ENCODE measurements at places on chromosomes 7 and 10.

GRCh38 chr10:74675484-74675883 is 150.9 kb upstream of the KAT6B start:
- DNase-seq: no peak

GRCh38 chr7:108360058-108360800 is 96.0 kb downstream of the NRCAM start:
- DNase-seq: no peak

DNA sequence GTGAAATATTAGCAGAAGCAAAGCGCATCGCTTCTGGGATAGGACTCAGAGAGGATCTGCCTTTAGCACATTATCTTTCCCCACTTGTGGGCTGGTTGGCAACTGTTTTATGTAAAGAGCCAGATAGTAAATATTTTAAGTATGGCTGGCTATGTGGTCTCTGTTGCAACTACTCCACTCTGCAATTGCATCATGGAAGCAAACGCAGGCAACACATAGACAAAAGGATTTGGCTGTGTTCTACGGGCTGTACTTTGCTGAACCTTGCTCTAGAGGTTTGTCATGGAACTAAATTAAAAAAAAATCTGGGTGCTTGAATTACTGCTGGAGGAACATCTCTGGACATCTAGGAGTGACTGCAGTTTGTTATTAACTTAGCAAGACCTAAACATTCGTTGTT is 307.8 kb upstream of the TPK1 start:
- no peak for DNase-seq

DNA sequence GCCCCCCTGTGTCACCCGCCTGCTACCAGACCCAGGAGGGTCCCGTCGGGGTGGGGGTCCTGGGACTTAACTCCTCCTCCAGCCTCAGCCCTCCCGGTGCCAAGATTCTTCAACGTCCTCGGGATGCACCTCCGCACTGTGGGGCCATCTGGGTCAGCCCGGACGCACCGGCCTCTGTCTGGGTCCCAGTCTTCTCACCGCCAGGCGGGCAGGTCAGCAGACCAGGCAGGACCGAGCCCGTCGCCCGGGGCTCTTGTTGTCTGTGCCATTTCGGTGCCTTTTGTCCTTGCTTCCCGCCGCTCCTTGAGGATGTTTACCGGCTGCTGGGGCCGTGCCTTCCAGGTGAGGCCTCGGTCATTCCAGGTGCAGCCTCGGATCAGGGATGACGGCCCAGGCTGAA is 32.1 kb upstream of the PSMG3 start:
- no peak for DNase-seq

- DNase-seq: no peak
Observed at GRCh38 chr10:60352105-60352504, 37.6 kb downstream of the ANK3 start.

DNA sequence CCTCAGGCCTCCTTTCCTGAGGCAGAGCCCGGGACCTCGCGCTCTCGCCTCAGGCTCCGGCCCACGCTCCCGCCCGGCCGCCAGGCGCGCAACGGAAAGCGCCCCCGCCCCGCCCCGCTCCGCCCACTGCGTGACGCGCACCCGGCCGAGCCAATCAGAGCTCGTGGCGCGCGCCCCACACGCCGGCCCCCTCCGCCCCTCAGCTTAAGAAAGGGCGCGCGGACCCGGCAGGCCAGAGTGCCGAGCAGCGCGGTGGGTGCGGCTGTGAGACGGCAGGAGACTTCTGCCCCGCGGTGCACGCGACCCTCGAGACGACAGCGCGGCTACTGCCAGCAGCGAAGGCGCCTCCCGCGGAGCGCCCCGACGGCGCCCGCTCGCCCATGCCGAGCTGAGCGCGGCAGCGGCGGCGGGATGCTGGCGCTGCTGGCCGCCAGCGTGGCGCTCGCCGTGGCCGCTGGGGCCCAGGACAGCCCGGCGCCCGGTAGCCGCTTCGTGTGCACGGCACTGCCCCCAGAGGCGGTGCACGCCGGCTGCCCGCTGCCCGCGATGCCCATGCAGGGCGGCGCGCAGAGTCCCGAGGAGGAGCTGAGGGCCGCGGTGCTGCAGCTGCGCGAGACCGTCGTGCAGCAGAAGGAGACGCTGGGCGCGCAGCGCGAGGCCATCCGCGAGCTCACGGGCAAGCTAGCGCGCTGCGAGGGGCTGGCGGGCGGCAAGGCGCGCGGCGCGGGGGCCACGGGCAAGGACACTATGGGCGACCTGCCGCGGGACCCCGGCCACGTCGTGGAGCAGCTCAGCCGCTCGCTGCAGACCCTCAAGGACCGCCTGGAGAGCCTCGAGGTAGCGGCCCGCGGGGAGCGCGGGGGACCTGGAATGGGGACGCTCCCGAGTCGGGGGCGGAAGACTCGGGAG is at the start of gene NPTX2:
Gene NPTX2, plus strand, starts transcription at position 235 of the 909 bp plus-strand sequence. Its CDS starts 177 bp downstream, at position 412.
- no peak for DNase-seq

- no peak for DNase-seq
Observed at GRCh38 chr10:5540080-5540479, 15.3 kb downstream of the CALML3 start.

GRCh38 chr7:28806841-28807240 is 151.3 kb downstream of the TRIL start:
- DNase-seq: no peak

- no peak for DNase-seq
Observed at GRCh38 chr7:99824091-99824490, 3.7 kb upstream of the CYP3A43 start.

- DNase-seq: peak; percentile 64
Observed at GRCh38 chr7:74288034-74288881, 949 bp upstream of the CLIP2 start.

- no peak for DNase-seq
Observed at GRCh38 chr7:112752576-112752975, 37.6 kb downstream of the TMEM168 start.

DNA sequence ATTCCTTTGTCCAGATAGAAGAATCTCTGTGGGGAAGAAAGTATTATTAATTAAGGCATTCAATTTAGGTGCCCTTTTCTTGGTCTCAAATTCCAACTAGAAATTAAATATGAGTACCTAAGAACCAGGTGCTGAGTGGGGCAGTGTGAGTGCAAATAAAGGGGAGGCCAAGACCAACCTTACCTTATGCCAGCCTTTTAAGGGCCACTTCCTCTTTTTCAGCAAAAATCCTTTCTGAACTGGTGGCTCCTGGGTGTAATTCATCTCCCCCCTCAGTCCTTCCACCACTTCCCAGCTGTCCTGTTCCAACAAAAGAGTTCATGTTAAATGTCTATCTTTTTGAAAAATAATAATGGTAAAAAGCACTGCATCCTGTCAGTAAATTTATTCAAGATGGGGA is 108.2 kb downstream of the OSBPL3 start:
- no peak for DNase-seq

- no peak for DNase-seq
Observed at GRCh38 chr7:144908943-144909556, 73.2 kb upstream of the TPK1 start.

- DNase-seq: no peak
Observed at GRCh38 chr10:124160176-124160575, 66.8 kb upstream of the CHST15 start.

DNA sequence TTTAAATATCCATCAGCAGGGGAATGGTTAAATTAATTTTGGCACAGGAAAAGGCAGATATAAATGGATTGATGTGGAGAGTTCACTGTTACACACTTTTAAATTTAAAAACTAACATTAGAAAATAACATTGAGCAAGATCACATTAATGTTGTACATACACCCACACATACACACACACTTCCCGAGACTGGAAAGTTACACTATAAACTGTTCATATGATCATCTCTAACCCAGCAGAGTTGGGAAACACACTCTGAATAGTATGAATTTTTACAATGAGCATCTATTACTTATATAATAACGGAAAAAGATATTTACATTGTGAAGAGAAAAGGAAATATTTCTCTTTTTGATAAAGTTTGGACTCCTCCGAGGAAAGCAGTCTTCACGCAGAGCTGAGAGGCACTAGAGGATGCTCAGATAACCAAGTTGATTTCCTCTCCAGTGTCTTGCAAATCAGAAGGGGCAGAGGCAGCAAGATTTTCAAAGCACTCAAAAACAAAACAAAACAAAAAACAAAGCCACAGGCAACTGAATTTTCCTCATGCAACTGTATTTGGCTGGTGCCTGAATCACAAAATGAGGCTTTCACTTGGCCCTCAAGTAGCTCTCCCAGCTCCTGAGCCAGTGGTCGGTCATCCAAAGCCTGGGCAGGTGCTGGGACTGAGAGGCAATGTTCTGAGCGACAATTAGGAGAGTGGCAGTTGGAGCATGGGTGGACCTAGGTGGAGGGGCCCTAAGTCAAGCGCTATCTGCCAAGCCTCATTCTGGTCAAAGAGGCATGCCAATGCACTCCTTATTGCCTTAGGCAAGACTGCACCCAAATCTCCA is 10.5 kb upstream of the GATAD1 start:
- DNase-seq: no peak

DNA sequence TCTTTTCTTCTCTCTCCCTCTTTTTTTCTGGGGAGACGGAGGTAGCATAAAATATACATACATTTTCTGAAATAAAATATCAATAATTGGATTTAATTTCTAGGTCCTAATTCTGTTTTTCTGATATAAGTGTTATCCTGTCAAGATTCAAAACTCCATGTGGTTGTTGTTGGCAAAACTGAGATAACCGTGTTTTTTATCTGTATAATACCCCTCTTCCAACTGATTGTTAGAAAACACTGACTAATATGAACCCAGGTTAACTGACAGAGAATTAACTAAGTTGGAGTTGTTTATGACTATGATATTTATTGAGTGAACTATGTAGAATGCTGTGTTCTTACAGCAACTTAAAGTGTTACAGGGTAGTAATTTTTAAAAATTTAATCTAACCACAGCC is 236.5 kb upstream of the KAT6B start:
- DNase-seq: no peak

GRCh38 chr7:86884152-86884551 is 175.3 kb downstream of the ELAPOR2 start:
- no peak for DNase-seq

DNA sequence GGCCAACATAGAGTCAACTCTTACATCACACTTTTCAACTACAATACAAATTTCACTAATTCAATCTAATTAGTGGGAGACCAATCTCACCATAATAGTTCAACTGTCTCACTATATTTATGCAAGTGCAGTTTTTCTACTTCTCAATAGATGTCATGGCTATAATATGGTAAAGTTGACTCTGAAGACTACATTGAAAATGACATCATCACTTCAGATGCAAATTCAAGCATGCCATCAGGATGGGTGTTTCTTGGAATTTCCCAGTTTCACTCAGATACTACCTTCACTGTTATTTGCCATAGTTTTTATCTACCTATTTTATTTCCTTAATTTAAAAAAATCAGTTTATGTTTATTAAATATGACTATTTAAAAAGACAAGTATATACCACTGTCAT is 67.1 kb downstream of the ABLIM1 start:
- no peak for DNase-seq

GRCh38 chr10:52443419-52444388 is 129.6 kb downstream of the DKK1 start:
- no peak for DNase-seq

- DNase-seq: no peak
Observed at GRCh38 chr7:15086131-15086611, 183.6 kb upstream of the DGKB start.

DNA sequence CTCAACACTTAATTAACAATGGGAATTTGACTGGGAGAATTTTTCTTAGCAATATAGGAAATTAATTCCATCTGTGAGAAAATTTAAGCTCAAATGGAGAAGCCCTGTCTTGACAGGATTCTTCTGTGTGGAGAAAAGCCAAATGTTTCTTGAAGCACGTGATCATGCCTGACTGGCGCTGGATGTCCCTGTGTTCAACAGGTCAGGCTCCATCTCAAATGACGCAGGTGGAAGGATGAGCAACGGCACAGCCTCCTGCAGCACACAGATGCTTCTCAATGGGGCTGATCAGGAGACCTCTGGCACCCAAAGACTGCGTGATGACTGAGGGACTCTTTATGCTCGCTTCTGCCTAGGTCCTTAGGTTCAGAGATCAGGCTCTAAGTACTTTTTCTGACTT is 143.8 kb downstream of the RSU1 start:
- DNase-seq: no peak

GRCh38 chr7:84876061-84876821 is 310.6 kb downstream of the SEMA3D start:
- no peak for DNase-seq

- DNase-seq: peak; percentile 12
Observed at GRCh38 chr7:149662591-149663095, 110.7 kb downstream of the ZNF467 start.

DNA sequence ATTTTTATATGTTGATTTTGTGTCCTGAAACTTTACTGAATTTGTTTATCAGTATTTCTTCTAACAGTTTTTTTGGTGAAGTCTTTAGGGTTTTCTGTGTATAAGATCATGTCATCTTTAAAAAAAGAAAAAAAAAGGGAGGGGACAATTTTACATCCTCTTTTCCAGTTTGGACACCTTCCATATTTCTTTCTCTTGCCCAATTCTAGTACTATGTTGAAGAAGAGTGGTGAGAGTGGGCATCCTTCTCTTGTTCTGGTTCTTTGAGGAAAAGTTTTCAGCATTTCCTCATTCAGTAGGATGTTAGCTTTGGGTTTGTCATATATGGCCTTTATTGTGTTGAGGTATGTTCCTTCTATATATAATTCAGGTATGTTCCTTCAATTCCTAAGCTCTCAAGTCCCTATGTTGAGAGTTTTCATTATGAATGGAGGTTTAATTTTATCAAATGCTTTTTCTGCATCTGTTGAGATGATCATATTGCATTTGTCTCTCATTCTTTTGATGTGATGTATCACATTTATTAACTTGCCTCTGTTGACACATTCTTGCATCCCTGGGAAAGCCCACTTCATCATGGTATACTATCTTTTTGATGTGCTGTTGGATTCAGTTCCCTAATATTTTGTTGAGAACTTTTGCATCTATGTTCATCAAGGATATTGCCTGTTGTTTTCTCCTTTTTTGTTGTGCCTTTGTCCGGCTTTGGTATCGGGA is 12.1 kb downstream of the TAS2R40 start:
- DNase-seq: no peak

DNA sequence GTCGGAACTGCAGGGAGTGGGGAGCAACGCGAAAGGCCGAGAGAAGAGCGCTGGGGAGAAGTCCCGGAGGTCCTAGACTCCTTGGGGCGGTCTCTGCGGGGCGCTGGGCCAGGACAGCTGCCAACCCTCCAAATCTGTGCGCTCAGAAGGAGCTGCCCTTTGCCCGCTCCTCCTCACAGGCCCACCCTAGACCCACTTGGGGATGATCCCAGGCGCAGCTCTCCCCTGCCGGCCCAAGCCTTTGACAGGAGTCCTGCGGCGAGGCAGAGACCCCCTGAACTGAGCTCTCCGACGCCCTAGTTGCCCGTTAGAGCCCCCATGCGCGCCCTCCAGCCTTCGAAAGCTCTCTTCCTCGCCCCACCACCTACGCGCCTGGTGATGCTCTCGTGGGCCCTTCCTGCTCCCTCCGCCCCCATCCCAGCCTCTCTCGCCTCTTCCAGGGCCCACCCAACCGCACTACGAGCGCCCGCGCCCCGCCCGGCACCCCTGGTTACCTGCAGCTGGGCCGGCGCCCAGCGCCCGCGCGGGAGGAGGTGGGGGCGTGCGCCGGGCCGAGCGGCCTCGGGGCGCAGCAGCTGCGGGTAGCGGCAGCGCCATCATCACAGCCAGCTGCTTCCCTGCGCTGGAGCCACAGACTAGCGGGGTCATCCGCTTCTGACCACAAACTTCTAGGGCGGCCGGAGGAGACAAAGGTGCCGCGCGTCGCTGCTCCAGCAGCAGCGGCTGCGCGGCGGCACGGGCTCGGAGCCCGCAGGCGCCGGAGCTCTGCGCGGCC is 353.4 kb downstream of the DNAJB6 start:
- no peak for DNase-seq

- DNase-seq: no peak
Observed at GRCh38 chr7:24075426-24075810, 208.6 kb upstream of the NPY start.
